Activated CD4-positive, alpha-beta T cell treated with anti-CD3 and anti-CD28 coated beads for 1 hour (primary cell): ENCODE measurements at places on chromosomes 4 and X.

DNA sequence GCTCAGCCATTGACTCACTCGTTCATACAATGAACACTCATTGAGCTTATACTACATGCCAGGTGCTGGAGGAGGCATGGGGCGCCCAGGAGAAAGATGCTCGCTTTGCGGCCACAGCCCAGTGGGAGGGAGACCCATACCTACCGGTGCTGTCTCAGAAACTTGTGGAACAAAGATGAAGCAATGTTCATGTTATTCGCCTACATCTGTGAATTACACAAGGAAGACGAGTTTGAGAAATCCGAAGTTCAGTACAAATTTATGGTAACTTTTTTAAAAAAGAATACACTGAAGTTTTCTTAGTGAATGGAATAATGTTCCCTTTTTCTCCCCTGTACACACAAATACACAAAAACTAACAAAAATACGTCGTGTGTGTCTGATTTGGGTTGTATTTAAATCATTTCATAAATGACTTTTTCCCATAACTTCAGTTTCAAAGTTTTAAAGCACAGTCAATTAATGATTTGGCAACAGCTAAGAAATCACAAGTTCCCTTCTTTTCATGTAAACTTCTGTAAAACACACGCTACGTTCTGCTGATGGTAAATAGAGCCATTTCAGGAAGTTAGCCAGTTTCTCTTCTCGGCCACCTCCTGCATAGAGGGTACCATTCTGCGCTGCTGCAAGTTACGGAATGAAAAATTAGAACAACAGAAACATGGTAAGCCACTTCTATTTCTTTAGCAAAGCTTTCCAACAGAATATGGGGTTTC is at the start of gene TLR8:
Gene TLR8, plus strand, starts transcription at position 575 of the 716 bp plus-strand sequence. Its CDS starts 87 bp downstream, at position 662.
- no peak for DNase-seq

DNA sequence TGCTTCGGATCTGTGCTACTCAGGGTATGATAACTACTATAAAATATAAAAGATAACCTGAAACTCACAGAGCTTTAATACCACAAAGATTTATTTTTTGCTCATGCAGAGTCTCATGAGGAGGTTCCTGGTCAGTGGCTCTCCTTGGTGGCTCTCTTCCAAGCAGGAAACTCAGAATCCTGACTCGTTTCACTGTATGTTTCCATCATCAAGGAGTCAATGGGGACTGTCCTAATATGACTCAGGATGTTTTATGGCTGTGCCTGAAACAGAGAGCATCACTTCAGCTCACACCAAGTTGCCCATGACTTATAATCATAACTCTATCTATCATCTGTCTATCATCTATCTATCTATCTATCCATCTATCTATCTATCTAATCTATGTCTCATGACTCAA is 620.8 kb upstream of the NR3C2 start:
- DNase-seq: no peak

DNA sequence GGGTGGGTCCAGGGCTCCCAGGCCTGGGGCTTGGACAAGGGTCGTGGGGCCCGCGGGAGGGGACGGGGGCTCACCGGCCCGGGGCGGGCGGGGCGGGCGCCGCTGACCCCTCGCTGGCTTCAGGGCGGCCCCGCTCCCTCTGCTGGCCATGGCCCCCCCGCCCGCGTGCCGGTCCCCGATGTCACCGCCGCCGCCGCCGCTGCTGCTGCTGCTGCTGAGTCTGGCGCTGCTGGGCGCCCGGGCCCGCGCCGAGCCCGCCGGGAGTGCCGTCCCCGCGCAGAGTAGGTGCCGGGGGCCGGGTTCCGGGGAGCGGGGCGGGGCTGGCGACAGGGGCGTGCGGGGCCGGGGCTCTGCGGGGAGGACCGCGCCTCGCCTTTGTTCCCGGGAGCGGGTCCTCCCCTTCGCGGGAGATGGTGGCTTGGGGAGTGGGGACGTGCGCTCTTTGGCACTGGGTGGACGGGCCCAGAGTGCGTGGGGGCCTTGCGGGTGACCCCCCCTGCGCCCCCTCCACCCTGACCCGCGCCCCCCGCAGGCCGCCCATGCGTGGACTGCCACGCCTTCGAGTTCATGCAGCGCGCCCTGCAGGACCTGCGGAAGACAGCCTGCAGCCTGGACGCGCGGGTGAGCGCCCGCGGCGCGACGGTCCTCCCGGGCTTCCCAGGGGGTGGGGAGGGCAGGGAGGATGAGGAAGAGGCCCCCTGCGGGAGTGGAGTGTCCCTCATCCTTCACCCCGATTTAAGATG is 16.8 kb upstream of the NAT8L start:
- no peak for DNase-seq

GRCh38 chrX:24468245-24468644 is 3.2 kb downstream of the PDK3 start:
- DNase-seq: no peak

- DNase-seq: no peak
Measured at GRCh38 chr4:1241466-1241935, 7.4 kb downstream of the CTBP1 start.

DNA sequence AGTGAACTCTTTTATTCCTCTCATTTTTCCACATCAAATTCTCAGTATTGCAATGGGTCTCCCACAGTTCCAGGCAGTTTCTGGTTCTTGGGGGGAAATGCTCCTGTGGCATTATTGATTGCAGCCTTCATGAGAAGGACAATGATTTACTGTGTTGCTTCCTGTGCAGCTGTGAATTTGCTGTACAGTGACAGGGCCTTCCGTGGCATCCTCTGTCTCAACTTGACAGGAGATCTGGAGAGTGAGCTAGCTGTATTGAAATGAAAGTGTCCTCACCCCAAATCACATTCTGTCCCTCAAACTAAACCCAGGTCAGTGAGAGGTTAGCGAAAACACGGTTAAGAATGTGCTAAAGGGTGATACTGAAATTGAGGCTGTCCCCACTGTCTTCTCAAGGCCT is 77.1 kb upstream of the ATOH1 start:
- DNase-seq: no peak

DNA sequence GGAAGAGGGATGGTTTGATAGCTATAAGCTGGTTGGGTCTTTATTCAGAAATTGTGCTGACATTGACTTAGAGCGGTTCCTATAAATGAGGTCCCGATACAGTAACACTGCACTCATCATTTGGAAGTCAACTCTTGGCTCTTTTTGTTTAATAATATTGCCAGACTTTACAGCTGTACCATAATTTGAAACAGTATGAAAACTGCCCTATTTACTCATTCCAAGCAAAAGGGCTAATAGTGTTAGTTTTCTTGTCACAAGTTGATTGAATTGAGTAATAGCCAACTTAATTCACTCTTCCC is 128.4 kb upstream of the LIMCH1 start:
- DNase-seq: no peak
